Breast epithelium (tissue), 4 donors: ENCODE measurements at places on chromosomes 6 and 20.
A peak's percentile ranks its signal among the peaks of the same experiment; 100 is the strongest.

DNA sequence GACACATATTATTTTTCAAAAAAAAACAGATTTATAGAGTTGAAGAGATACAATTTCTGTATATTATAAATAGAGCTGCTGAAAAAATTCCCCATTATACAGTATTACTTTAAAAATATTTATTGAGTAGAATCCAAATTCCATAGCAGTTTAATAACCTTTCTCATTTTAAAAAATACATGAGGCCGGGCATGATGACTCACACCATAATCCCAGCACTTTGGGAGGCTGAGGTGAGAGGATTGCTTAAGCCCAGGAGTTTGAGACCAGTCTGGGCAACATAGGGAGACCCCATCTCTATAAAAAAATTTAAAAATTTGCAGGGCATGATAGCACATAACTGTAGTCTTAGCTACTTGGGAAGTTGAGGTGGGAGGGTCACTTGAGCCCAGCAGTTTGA lies 13.0 kb downstream of the ATRN start:
- no peak for DNase-seq

GRCh38 chr6:15076565-15076964 lies 169.3 kb upstream of the JARID2 start:
- no peak for DNase-seq

- no peak for DNase-seq
These were observed 150.7 kb upstream of the SGK1 start for GRCh38 chr6:134468633-134469032.

GRCh38 chr6:167165858-167166471 lies 8.2 kb upstream of the GPR31 start:
- no peak for DNase-seq

DNA sequence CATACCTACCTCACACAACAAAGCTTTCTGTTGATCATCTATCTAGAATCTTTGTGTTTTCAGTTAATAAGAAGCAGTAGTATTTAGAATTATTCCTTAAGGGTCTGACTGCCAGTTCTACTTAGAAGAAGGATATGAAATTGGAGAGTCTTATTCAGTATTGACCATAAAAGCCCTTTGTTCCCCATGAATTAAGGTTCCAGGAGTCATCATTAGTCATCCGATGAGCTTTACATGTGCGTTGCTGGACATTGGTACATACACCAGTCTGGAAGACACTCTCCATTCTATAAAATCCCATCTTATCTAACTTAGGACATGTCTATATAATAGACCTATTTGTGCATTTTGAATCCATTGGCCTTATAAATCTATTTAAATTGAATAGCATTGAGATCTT lies 34.4 kb upstream of the RNF217 start:
- DNase-seq, result no peak

DNA sequence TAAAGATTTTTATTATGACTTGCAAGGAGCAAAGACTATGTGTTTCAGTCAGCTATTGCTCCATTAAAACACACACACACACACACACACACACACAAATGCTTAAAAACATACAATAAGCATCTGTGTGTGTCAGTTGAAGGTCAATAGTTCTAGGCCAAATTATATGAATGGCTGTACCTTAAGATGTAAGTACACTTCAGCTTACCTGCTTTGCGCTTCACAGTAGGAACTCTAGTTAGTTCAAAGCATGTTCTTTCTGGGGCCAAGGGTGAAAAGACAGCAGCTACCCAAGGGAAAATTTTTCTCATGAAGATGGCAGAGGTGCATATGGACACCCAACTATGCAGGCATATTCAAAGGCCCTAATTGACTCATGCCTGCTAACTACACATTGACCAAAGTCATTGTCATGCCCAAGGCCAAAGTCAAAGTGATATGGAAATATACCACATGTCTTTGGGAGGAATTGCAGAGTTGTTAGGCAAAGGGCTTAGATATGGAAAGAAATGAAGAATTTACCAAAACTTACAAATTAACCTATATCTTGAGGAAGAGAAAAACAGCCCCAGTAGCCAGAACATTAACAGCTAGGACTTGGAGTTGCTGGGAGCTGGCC lies 61.9 kb upstream of the BTN3A2 start:
- DNase-seq, result no peak

- DNase-seq, result no peak
These were observed 525 bp downstream of the MACROD2 start for GRCh38 chr20:13995841-13996240.

GRCh38 chr20:57384486-57384885 lies 6.7 kb upstream of the RBM38 start:
- no peak for DNase-seq

- DNase-seq, result no peak
These were observed 326.4 kb upstream of the KHDRBS2 start for GRCh38 chr6:62612471-62612870.

GRCh38 chr6:135883045-135883444 lies 31.5 kb downstream of the PDE7B start:
- no peak for DNase-seq

DNA sequence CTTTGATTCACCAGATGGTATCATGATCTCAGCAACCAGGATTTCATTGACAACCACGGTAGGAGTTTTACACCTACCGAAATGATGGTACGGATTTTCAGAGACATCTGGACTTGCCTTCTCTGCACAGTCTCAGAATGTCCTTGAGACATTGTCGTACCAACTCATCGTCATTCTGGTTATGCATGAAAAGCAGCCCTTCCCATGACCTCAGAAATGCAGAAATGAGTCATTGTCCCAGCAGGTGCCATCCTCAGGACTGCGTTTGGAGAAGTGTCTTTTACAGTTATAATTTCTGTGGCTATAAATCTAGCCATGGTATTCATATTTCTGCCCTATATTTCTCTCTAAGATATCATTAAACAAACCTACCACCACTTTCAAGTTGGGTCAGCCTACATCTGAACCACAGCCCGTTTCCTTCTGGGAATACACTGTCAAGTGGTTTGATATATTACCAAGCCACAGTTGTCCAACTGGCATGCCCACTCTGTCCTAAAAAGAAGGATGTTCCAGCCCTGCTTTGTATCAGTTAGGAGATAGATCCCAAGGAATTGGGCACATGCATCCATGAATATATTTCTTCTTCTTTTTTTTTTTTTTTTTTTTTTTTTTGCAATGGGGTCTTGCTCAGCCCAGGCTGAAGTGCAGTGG lies 7.5 kb upstream of the BFSP1 start:
- peak; percentile 48 for DNase-seq

- no peak for DNase-seq
These were observed 1.7 kb upstream of the NKX2-4 start for GRCh38 chr20:21399005-21399475.

- DNase-seq, result peak; percentile 22
These were observed 169.1 kb upstream of the CST7 start for GRCh38 chr20:24779946-24780345.

- no peak for DNase-seq
These were observed 340.0 kb downstream of the ADGRB3 start for GRCh38 chr6:68975064-68975463.

DNA sequence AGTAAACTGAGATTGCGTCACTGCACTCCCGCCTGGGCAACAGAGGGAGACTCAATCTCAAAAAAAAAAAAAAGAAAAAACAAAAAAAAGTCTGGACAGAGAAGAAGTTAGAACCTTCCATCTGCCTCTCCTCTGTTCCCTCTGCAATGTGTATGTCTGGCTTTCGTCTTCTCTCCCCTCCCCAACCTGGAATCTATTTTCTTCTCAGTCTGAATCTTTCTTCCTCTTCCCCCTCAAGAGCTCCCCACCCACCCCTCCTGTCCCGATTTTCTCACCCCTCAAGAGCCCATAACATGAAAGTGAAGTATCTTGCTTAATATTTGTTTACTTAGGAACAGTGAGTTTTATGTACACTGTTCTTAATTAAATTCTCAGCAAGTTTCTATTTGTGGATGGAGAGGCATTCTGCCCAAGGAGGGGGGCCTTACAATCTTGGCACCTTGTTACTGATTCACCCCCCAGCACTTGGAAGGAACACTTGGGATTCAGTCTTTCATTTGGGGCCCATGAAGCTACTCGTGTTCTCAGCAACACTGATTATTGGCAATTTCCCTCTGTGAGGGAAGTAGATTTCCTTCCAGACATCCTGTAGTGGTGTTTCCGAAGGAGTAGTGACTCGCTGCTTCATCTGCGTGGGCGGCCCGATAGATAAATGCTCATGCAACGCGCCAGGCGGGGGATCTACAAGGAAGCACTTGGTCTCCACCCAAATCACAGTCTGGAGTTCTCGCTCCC lies 69.3 kb upstream of the SRSF6 start:
- DNase-seq, result peak; percentile 17

DNA sequence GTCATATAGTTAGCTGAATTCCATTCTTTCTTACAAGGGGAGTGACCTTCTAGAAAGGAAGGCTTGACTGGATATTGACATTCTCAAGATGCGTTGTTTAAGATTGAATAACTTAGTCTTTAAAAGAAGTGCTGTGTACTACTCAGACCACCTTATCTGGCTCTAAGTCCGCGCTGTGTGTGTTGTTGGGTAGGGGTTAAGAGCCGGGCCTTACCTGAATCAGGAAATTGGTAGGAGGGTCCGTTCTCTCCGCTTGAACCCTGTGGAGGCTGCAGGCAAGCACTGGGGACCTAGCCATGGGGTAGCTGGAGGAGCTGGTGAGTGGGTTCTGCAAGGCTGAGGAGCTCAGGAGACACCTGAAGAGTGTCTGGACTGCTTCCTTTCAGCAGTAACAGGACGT lies 9.0 kb upstream of the SCML4 start:
- no peak for DNase-seq

GRCh38 chr20:57316795-57317201 lies 12.8 kb upstream of the SPO11 start:
- no peak for DNase-seq

GRCh38 chr6:144471986-144472385 lies 186.9 kb downstream of the UTRN start:
- DNase-seq, result no peak

DNA sequence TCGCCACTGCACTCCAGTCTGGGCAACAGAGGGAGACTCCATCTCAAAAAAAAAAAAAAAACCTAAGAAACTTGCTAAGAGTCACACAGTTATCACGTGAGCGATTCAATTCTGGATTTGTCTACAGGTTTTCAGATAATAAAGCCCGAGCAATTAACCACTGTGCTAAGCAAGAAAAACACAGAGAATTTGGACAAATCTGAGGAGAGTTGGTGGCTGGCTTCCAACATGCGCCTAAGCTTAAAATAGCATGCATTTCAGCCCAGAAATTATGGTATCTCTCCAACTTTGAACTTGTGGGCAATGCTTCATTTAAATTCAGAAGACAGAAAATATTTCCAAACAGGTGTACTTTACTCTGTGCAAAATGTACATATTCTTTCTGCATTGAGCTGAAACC lies 232.9 kb downstream of the TSHZ2 start:
- no peak for DNase-seq

DNA sequence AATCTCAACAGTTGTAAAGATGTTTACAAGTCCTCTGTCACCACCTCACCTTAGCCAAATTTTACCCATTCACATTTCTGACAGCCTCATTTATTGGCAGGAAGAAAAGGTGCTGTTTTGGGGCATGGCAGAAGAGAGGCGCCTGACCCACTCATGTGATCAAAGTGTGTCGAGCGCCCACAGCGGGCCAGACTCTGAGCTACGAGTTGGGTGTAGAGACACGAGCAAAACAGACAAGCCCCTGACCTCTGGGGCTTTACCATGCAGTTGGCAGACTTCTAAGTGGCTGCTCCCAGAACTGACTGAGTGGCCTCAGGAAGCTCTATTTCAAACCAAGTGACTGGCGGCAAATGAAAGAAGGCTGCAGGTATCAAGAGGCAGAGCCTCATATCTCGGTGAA lies 167.0 kb downstream of the SOBP start:
- DNase-seq, result no peak

GRCh38 chr6:4281341-4282293 lies 146.2 kb upstream of the ECI2 start:
- peak; percentile 61 for DNase-seq

- no peak for DNase-seq
These were observed 39.4 kb downstream of the MAP7 start for GRCh38 chr6:136510782-136511181.

GRCh38 chr6:125746019-125746414 lies 3.4 kb upstream of the HEY2 start:
- DNase-seq, result no peak

DNA sequence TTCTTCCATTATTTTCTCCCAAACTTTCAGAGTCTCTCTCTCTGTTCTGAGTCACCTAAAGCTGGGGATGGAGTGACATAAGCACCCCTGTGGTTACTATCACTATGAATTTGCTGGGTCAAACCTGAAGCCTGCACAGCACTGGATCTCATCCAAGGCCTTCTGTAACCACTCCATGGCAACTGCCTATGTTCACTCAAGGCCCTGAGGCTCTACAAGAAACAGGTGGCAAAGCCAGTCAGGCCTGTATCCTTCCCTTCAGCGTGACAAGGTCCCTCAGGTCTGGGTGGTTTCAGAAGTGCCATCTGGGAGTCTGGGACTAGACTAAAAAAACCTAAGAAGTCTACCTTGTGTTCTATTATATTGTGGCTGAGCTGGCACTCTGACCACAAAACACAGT lies 1278.8 kb upstream of the EYS start:
- DNase-seq, result peak; percentile 41

DNA sequence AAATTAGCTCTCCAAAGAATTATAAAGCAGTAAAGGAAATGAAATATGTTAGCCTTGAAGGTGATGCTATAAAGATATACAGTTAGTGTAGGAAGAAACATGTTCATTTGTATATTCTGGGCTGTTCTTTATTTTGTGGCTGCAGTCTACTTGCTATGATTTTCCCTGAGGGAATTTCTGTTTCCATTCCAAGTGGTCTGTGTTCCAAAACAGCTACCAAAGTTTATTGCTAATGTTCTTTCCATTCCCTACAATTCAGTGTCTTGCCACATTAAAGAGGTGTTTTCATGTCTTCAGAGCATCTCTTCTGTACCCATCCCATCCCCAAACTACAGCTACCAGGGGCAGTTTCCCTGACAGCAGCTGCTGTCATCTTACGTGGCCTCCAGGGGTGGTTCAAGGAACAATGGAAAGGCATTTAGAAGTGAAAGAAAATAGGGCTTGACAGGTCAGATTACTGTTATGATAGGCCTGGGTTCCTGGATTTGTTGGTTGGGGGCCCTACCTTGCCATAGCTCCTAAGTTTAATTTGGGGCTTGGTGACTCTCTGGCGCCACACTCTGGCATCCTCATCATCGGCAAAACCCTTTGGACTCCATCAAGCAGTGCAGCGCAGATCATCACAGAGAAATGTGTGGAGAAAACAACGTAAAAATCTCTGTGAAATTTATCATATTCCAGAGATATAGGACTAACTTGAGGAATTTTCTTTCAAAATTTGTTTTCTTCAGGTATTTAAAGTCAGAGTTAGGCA lies 33.8 kb upstream of the AIG1 start:
- DNase-seq, result no peak

- DNase-seq, result no peak
These were observed 2.6 kb downstream of the NSFL1C start for GRCh38 chr20:1463971-1464570.

GRCh38 chr6:150640556-150641209 lies 41.0 kb downstream of the PLEKHG1 start:
- no peak for DNase-seq

DNA sequence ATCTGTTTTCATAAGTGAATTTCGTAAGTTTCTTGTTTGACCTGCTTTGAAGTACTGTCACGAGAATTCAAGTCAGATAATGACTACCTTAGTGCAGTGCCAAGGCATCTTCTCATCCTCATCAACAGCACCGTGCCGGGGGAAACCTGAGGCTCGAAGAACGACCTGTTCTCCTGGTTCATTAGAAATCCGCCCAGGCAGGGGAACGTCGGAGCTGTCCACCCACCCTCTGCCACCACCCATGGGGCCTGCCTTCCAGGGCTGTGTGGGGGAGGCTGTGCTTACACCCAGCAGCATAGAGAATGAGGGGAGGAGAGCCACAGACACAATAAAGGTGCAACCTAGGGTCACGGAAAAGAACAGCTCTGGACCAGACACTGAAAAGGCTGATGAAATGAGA lies 101.6 kb downstream of the RAMACL start:
- DNase-seq, result no peak

GRCh38 chr20:38346247-38346651 lies at the start of gene LBP:
TSS of gene LBP (plus strand) at chr20:38346482. CDS start at chr20:38346517, 35 bp downstream.
- no peak for DNase-seq
